ENCODE measurements at places on chromosomes 2 and 18. TPM values are rescaled to one million over a fixed set of nuclear protein-coding genes. Genes with fewer than 3 reads are reported as not detected.

The CIB4 gene
- total RNA-seq: not detected

The MC2R gene
- not detected for total RNA-seq

The ZNF804A gene
- total RNA-seq: 0.22 TPM

The NCOA1 gene
- total RNA-seq: 22.1 TPM

The PROKR1 gene
- total RNA-seq: not detected

The PCARE gene
- total RNA-seq: not detected

The UGT1A10 gene
- total RNA-seq: not detected

The NEURL3 gene
- total RNA-seq: not detected

The CABLES1 gene
- total RNA-seq: 0.33 TPM

The SPRED2 gene
- total RNA-seq: 5.7 TPM

The METTL5 gene
- total RNA-seq: 21.6 TPM

The EFHD1 gene
- total RNA-seq: 3.8 TPM

The PARD3B gene
- total RNA-seq: 0.39 TPM

The C2orf80 gene
- total RNA-seq: not detected

The SOWAHC gene
- 44.6 TPM for total RNA-seq

The AMER3 gene
- not detected for total RNA-seq

The FBXO41 gene
- 7.5 TPM for total RNA-seq

The LCT gene
- total RNA-seq: not detected

The EPG5 gene
- total RNA-seq: 30.2 TPM

The LOXL3 gene
- total RNA-seq: not detected

The SLC5A7 gene
- not detected for total RNA-seq

The RASGRP3 gene
- total RNA-seq: not detected

The C2orf78 gene
- not detected for total RNA-seq

The MOCOS gene
- 0.39 TPM for total RNA-seq

The KCNG2 gene
- not detected for total RNA-seq

The ANKRD53 gene
- 0.65 TPM for total RNA-seq

The CELF4 gene
- total RNA-seq: not detected

The LBH gene
- total RNA-seq: 30.2 TPM

The BMP10 gene
- total RNA-seq: not detected

The MYO7B gene
- under 0.01 TPM for total RNA-seq

The COL4A3 gene
- 0.39 TPM for total RNA-seq

The FRZB gene
- total RNA-seq: not detected

The PID1 gene
- 8.2 TPM for total RNA-seq

The GALNT13 gene
- 48.7 TPM for total RNA-seq

The SERPINB2 gene
- total RNA-seq: 0.98 TPM

The DGKD gene
- 15.9 TPM for total RNA-seq

The RTP5 gene
- total RNA-seq: not detected

The TMEM163 gene
- not detected for total RNA-seq

The SNED1 gene
- 0.11 TPM for total RNA-seq

The PJVK gene
- total RNA-seq: 5.1 TPM

The COBLL1 gene
- 56.4 TPM for total RNA-seq

The DNAJC5G gene
- total RNA-seq: not detected

The RGPD4 gene
- not detected for total RNA-seq

The NLRC4 gene
- total RNA-seq: not detected

The MC5R gene
- total RNA-seq: not detected

The SPIRE1 gene
- 19.2 TPM for total RNA-seq

The DAPL1 gene
- total RNA-seq: not detected

The CD8A gene
- not detected for total RNA-seq

The SULT1C2 gene
- total RNA-seq: not detected

The CFAP210 gene
- total RNA-seq: not detected

The XIRP2 gene
- total RNA-seq: not detected

The CRYGC gene
- total RNA-seq: not detected

The NUP35 gene
- 9.0 TPM for total RNA-seq

The SLC39A6 gene
- 54.3 TPM for total RNA-seq

The CACNB4 gene
- 2.7 TPM for total RNA-seq

The LRRC30 gene
- not detected for total RNA-seq

The ANTXR1 gene
- 21.9 TPM for total RNA-seq

The SERPINB4 gene
- not detected for total RNA-seq

All from placental epithelial cell (primary cell).